ENCODE measurements at places on chromosomes 3 and 15. TPM values are rescaled to one million over a fixed set of nuclear protein-coding genes. Genes with fewer than 3 reads are reported as not detected.

DNA sequence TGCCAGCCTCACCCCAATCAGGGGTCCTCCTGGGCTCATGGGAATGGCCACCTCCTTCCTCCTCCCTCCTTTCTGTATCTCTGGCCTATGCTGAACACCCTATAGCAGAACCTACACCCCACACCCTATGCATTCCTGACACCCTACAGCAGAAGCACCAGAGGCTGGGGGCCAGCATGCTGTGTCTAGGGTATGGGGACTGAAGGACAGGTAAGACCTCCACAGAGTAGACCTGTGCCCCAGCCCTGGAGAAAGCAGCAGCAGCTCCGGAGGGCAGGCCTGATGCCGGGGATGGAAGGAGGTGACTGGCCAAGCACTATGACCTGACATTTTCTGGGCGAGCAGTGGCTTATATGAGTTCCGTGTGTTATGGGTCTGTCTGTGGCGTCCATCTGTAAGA, 66.9 kb downstream of the TLE3 start:
- no peak overlapping the region for H3K27ac ChIP-seq
- no peaks in the 10 kb centered on the region for H3K36me3 ChIP-seq
- no peak for DNase-seq
- H3K4me1 ChIP-seq: peaks cover under 1% of the 10 kb centered on the region

DNA sequence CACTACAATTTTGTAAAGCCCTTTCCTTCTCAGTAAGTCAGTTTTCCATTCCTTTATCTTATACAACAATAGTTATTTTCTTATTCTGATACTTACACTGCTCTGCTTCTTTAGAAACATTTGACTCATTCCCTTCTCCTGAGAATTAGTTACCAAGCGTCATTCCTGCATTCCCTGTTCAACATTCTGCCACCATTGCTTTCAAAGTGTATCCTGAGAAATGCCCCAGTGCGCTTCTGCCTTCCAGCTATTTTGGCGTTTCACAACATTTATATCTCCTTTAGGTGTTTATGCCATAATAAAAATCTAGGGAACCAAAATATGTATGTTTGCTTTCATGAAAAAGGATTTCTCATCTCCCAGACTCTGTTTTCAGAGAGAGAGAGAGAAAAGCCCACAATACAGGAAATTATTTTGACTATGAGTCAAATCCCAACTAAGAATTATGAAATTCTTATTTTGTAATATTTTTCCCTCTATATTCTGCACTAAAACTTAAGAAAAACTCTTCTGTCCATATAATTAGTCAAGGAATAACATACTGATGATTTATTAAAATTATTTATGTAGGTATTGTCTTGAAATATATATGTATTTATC, 118.2 kb upstream of the RAP2B start:
- peak overlapping the region; percentile 15 for H3K4me3 ChIP-seq
- no peaks in the 10 kb centered on the region for H3K36me3 ChIP-seq

- no peak for DNase-seq
- H3K27ac ChIP-seq: no peak overlapping the region
- H3K36me3 ChIP-seq: no peaks in the 10 kb centered on the region
- peaks cover 81% of the 10 kb centered on the region for H3K27me3 ChIP-seq
- H3K4me1 ChIP-seq: peaks cover 6% of the 10 kb centered on the region
Observed at GRCh38 chr15:89378296-89379151, 43.9 kb upstream of the POLG start.

- peak; percentile 64 for DNase-seq
- H3K36me3 ChIP-seq: peaks cover 5% of the 10 kb centered on the region
- peaks cover 34% of the 10 kb centered on the region for H3K4me1 ChIP-seq
- no peaks in the 10 kb centered on the region for H3K27me3 ChIP-seq
Observed at GRCh38 chr3:171460725-171461524, 720 bp upstream of the TNIK start.

GRCh38 chr3:155339052-155339451, 45.6 kb upstream of the STRIT1 start:
- no peak for DNase-seq
- H3K36me3 ChIP-seq: no peaks in the 10 kb centered on the region
- no peak overlapping the region for H3K27ac ChIP-seq
- peaks cover 5% of the 10 kb centered on the region for H3K27me3 ChIP-seq
- no peak overlapping the region for H3K4me3 ChIP-seq

DNA sequence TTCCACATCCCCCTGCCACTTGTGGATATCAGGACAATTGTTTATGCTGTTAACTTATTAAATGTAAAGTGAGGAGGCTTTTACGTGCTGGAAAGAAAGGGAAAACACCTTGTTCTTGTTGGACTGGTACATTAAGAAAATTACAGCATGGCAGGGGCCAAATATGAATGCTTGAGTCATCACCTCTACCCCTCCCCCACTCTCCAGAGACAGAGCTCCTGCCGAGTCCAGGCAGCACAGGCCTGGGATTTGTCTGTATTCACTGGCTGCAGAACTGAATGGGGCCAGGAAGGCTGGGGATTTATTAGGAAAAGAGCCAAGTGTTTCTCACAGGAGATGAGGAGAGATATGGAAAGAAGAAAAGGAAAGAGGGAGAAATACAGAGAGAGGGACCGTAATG, 308.9 kb downstream of the EPHB1 start:
- H3K27me3 ChIP-seq: no peaks in the 10 kb centered on the region
- no peak for DNase-seq
- H3K36me3 ChIP-seq: no peaks in the 10 kb centered on the region

GRCh38 chr3:32160706-32161214, 54.3 kb downstream of the GPD1L start:
- no peaks in the 10 kb centered on the region for H3K27me3 ChIP-seq
- H3K4me1 ChIP-seq: no peaks in the 10 kb centered on the region
- peaks cover 35% of the 10 kb centered on the region for H3K36me3 ChIP-seq

GRCh38 chr3:17670749-17671148, 71.7 kb downstream of the TBC1D5 start:
- no peaks in the 10 kb centered on the region for H3K4me1 ChIP-seq
- no peak for DNase-seq
- H3K36me3 ChIP-seq: peaks cover 9% of the 10 kb centered on the region

DNA sequence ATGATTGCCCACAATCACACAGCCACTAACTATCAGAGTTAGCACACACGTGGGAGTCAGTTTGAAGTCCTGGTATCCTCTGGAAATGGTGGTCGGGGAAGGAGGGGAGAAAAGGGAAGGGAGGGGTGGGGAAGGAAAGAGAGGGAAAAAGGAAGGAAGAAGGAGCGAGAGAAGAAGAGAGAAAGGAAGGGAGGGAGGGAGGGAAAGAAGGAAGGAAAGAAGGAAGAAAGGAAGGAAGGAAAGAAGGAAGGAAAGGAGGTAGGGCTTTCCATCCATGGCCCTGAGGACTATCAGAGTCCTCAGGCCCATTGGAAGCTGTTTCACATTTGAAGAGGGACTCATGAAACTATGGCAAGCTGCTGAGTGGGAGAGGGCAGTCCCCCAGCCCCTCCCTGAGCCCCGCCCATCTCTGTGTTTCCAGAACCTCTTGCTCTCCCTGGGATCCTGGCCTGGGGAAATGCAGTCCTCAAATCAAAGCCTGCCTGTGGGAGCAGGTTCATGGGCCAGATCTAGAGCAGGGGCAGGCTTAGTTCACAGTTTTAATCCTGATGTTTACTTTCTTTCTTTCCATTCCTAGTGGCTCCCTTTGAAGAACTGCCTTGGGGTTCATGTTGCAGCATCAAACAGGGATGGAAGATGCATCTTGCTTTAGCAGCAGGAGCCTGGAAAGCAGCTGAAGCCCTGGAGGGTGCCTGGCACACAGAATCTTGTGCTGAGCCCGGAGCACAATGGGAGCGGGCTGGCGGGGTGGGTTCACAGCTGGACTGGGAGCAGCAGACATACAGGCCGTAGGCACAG, 66.1 kb upstream of the GLCE start:
- H3K4me1 ChIP-seq: no peaks in the 10 kb centered on the region
- H3K27me3 ChIP-seq: peaks cover 19% of the 10 kb centered on the region
- no peaks in the 10 kb centered on the region for H3K36me3 ChIP-seq
- H3K4me3 ChIP-seq: no peak overlapping the region

GRCh38 chr3:135917076-135917475, 48.5 kb upstream of the PPP2R3A start:
- no peaks in the 10 kb centered on the region for H3K4me1 ChIP-seq
- no peak for DNase-seq
- no peaks in the 10 kb centered on the region for H3K36me3 ChIP-seq
- H3K27ac ChIP-seq: no peak overlapping the region
- peaks cover 3% of the 10 kb centered on the region for H3K27me3 ChIP-seq

DNA sequence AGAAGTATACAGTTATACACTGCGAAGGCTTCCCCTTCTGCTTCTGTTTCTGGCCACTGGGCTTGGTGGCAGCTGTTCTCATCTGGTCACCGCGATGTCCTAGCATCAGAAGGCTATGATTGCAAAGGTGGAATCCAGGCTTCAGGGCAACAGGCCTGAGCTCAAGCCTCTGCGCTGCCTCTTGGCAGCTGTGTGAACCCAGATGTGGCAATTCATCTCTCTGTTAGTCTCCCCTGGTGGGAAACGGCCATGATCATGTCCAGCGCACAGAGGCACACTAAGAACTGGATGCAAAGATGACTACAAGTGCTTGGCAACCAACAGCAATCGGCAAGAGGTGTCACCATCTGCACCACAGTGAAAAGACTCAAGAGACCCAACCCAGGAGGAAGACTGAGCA, 78.9 kb downstream of the PCSK6 start:
- H3K27me3 ChIP-seq: peaks cover 7% of the 10 kb centered on the region
- no peaks in the 10 kb centered on the region for H3K36me3 ChIP-seq
- H3K4me1 ChIP-seq: peaks cover 6% of the 10 kb centered on the region

- H3K27me3 ChIP-seq: peaks cover 28% of the 10 kb centered on the region
- no peak overlapping the region for H3K4me3 ChIP-seq
- peaks cover 5% of the 10 kb centered on the region for H3K4me1 ChIP-seq
- no peak overlapping the region for H3K27ac ChIP-seq
- no peaks in the 10 kb centered on the region for H3K36me3 ChIP-seq
Observed at GRCh38 chr3:14290631-14291385, 111.6 kb upstream of the SLC6A6 start.

Gene A4GNT
- not detected for total RNA-seq

DNA sequence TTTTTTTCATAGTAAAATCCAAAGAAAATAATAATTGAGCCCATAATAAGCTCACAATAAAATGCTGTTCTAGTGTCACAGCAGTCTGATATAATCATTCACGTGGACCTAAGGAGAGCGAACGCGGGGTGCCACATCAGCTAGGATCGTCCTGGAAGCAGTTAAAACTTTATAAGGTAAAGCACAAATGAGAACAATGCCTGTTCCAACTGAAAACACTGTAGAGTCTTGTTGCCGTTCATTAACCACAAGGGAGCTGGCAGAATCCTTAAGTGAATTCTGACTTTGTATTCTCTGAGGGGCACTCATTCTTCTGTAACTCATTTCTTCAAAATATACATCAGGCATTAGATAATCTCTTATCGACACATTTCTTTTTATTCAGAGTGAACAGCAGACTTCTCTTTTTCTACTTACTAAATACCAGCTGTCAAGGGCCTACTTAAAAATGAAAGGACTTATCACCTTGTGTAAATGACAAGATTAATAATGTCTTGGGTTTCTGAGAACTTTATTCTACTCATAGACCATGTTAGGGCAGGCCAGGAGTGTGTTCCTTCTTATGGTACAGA, 524.6 kb downstream of the MECOM start:
- no peak for DNase-seq
- H3K4me3 ChIP-seq: no peak overlapping the region
- no peaks in the 10 kb centered on the region for H3K36me3 ChIP-seq
- no peaks in the 10 kb centered on the region for H3K4me1 ChIP-seq
- H3K27me3 ChIP-seq: peaks cover 13% of the 10 kb centered on the region

DNA sequence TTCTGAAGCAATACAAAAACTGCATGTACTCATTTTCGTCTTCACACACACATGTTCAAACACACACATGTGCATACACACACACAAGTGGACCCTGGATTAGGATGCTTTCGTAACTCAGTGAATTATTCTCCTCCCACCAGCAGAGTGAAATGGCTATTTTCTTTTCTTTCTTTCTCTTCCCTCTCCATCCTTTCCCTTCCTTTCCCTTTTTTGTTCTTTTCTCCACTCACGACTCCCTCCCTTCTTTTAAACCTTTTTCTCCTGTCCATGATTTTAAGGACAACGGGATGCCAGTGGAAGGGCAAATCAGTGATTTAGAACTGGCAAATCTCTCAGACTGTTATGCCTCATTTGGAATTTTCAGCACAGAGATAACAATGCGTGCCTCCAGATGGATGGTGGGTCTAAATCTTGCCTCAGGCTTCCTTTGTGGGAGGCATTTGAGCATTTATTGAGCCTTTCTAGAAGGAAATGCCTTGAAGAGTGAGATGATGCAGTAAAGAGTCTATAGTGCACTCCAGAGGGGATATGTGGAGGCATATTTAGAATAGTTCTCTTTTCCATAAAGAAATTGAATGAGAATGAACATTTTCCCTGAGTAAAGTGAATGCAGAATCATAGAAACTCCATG, 130.4 kb upstream of the SLC7A14 start:
- no peak for DNase-seq
- H3K36me3 ChIP-seq: no peaks in the 10 kb centered on the region
- H3K4me3 ChIP-seq: no peak overlapping the region
- H3K27ac ChIP-seq: no peak overlapping the region
- H3K27me3 ChIP-seq: peaks cover 10% of the 10 kb centered on the region

DNA sequence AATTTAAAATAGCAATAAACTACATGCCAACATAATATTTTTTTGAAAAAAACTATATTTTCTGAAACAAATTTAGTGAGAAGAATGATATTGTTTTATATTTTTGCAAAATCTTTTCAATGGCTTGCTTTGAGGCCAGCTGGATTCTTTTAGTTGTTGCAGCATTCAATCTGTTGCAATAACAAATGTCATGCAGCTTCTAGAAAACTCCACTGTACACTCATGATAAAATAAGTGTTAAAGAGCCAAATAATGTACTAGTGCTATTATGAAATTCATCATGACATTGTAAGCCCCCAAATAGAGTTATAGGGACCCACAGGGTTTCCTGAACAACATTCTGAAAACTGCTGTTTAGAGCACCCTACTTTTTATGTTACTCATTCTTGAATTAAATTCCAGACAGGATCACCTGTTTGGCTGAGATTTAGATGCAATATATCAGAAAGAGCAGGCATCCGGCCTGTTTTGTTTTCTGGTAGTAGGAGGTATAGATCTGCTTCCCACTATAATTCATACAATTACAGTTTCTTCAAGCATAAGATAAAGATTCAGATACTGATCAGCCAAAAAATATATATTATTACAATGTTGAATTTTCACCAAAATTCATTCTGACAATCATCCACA, 703.0 kb upstream of the ZNF385D start:
- H3K27ac ChIP-seq: no peak overlapping the region
- H3K4me3 ChIP-seq: no peak overlapping the region
- no peaks in the 10 kb centered on the region for H3K4me1 ChIP-seq
- H3K27me3 ChIP-seq: no peaks in the 10 kb centered on the region
